HepG2 (cell line): ENCODE measurements at places on chromosomes 1 and 21. TPM values are rescaled to one million over a fixed set of nuclear protein-coding genes. Genes with fewer than 3 reads are reported as not detected.

The CRP gene
- total RNA-seq = not detected in 2 replicates

The STUM gene
- not detected in 2 replicates for total RNA-seq

The MCOLN2 gene
- not detected in 2 replicates for total RNA-seq

The EDARADD gene
- not detected in 2 replicates for total RNA-seq

The ABCB10 gene
- 20.1 and 28.9 TPM in 2 replicates for total RNA-seq

The C1orf198 gene
- 13.4 and 16.0 TPM in 2 replicates for total RNA-seq

The CA6 gene
- total RNA-seq = not detected in 2 replicates

The FCMR gene
- total RNA-seq = not detected in 2 replicates

The PCSK9 gene
- 31.2 and 80.5 TPM in 2 replicates for total RNA-seq

The PDZK1IP1 gene
- total RNA-seq = 0.24 TPM in 1 of 2 replicates, not detected in the other

The UBE2Q1 gene
- total RNA-seq = 37.9 and 41.7 TPM in 2 replicates

The ATAD3C gene
- 3.2 and 4.7 TPM in 2 replicates for total RNA-seq

The SPRR5 gene
- not detected in 2 replicates for total RNA-seq

The TRIM45 gene
- 1.5 and 1.9 TPM in 2 replicates for total RNA-seq

The GIPC2 gene
- 21.6 and 39.7 TPM in 2 replicates for total RNA-seq

The SCCPDH gene
- total RNA-seq = 62.3 and 65.6 TPM in 2 replicates

The NOTCH2 gene
- 6.2 and 11.4 TPM in 2 replicates for total RNA-seq

The LCA5L gene
- 0.55 and 0.66 TPM in 2 replicates for total RNA-seq

The ARHGEF10L gene
- 26.2 and 46.5 TPM in 2 replicates for total RNA-seq

The TNFRSF8 gene
- total RNA-seq = not detected in 2 replicates

The ADGRL4 gene
- total RNA-seq = not detected in 2 replicates

The DCST2 gene
- total RNA-seq = not detected in 2 replicates

The LAMB3 gene
- 0.10 and 0.24 TPM in 2 replicates for total RNA-seq

The TLR5 gene
- total RNA-seq = not detected in 2 replicates

The ANKRD65 gene
- total RNA-seq = 28.3 and 30.1 TPM in 2 replicates

The KCNJ6 gene
- not detected in 2 replicates for total RNA-seq

The BARHL2 gene
- not detected in 2 replicates for total RNA-seq

The VAV3 gene
- 29.8 and 40.0 TPM in 2 replicates for total RNA-seq

The HORMAD1 gene
- not detected in 2 replicates for total RNA-seq

The GPR61 gene
- total RNA-seq = not detected in 2 replicates

The KRTAP6-3 gene
- not detected in 2 replicates for total RNA-seq

The RGS18 gene
- not detected in 2 replicates for total RNA-seq

The TMEM240 gene
- total RNA-seq = not detected in 2 replicates

The RHOU gene
- 18.5 and 23.6 TPM in 2 replicates for total RNA-seq

The HPDL gene
- total RNA-seq = not detected in 2 replicates

The LPAR3 gene
- total RNA-seq = not detected in 2 replicates

The GUCA2A gene
- not detected in 2 replicates for total RNA-seq

The FCER1A gene
- total RNA-seq = not detected in 2 replicates

The RAP1GAP gene
- total RNA-seq = 9.7 and 11.9 TPM in 2 replicates

The ANXA9 gene
- 23.9 and 29.9 TPM in 2 replicates for total RNA-seq
